ENCODE measurements at places on chromosomes 2 and 18.

DNA sequence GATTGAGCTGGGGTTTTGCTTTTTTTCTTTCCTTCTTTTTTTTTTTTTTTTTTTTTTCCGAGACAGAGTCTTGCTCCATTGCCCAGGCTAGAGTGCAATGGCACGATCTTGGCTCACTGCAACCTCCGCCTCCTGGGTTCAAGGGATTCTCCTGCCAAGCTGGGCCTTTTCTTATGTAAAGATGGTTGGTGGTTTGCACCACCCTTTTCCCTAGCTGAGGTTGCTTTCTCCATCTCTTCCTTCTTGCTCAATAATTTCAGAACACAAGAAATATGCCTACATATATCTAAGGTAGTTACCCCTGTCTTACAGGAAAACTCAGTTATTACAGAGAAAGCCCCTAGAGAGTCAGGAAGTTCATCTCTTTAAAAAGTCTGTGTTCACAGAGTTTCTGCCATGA lies 7.0 kb downstream of the TTC39C start:
- no peak for DNase-seq

DNA sequence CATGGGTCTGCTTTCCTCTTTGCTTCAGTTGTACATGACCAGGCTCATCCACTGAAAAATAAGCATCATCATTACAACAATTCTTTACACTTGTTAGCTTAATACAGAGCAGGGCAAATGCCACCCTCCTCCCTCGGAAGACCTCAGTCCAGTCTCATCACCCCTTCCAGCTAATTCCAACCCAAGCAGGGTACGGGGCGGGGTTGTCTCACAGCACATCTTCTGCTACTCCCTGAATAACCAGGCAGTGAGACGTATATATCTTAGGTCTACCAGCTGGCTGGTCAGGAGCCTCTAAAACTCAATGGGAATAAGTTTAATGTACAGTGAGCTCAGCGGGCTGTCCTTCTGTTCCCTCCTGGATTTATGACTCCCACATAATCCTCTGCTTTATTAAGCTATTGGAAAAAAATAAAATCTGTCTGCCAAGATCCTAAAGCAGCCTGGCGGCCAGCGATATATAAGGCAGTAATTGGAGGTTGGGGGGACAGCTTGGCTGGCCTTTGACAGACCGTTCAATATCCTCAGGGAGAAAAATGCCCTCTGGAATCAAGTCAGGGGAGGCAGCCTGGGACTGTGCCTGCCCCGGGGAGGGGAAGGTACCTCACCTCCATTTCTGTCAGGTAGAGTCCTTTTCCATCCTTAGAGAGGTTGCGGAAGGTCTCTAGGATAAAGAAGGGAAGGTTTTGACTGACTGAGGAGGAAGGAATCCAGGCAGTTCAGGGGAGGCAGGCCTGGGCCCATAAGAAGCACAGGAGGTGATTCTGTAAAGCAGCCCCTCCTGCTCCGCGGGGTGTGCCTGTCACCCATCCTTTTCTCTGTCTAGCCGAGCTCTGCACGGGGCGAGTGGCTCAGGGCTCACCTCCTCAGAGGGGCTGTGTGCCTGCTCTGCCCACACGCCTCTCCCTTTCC lies 76.3 kb downstream of the CAPN13 start:
- DNase-seq: no peak

GRCh38 chr2:164903204-164903603 lies 52.1 kb downstream of the SLC38A11 start:
- no peak for DNase-seq

DNA sequence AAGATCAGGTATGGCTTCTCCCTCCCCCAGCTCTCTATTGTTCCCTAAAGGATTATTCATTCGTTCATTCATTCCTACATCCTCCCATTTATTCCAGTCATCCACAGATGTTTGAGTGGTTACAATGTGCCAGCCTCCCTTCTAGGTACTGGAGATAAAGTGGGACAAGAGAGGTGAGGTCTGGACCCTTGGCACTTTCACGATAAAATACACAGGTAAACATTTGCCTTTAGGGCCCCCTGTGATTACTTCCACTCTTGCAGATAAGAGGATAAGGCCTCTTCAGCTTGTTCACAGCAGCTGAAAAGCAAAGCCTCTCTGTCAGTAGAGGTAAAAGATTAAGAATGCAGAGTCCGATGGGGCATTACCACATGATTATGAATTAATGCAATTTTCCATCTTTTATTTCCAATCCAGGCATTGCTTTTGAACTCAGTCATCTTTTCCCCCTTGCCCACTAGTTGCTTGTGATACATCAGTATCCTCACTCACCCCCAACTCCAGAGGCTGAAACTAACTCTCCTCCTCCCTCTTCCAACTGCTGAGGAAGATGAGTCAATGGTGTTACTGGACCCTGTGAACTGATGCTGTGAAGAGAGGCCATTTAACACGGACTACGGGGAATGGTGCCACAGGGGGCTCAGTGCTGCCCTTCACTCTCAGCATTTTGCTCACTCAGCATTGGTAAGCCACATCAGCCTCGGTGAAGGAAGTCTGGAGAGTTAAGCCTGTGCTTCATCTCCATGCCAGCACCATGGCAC lies 1.1 kb upstream of the DPP4 start:
- no peak for DNase-seq

GRCh38 chr2:136505462-136505861 lies 259.9 kb upstream of the THSD7B start:
- no peak for DNase-seq

DNA sequence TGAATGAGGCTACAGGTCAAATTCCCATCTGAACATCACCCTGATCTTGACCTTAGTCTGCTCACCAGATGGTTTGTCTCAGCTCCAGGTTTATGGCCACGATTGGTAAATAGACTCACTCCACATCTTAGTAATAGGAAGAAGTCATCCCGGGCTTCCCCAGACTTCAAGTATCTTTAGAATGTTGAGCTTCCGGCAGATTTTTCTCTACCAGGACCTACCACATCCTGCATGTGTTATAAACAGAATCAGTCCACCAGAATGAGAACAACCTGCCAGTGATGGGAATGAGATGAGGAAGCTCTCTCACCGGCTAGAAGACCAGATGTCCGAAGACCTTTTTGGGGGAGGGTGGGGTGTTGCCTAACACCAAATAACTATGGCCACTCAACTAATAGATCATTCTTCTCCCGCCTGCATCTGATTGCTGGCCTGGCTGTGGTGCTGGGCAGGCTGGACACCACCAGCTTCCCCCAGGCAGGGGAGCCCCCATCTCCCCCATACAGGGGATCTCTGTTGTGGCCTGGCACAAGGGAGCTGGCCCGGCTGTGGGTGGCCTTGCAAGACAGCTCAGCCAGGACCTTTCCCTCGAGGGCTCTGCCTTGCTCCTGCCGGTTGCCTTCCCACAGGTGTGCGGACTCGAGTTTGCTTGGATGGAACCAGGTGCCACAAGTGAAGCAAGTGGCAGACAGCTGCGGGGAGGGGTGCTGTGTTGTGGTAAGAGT lies 88.5 kb downstream of the SH3RF3 start:
- DNase-seq: no peak

- peak; percentile 85 for DNase-seq
Observed at GRCh38 chr18:13235981-13236380, 17.4 kb downstream of the LDLRAD4 start.

All from cerebellar cortex (tissue), 1 donor.